SK-MEL-5 (cell line): ENCODE measurements at places on chromosomes 5 and 9.

DNA sequence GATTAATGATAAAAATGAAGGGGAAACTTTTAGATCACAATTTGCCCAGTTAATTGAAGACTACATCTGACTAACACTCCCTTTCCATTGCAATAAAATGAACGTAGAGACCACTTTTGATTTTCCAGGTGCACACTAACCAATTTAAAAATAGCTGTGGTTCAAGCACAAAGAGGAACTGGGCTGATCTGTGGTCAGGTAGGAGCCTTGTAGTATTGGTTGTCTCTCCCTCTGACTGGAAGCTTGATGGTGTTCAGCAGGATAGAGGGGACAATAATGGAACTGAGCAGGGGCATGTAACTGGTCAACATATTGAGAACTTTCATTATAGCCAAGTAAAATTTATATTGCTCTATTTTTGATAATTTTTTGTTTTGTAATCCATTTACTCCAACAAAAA, 886.8 kb upstream of the SEMA6A start:
- no peak for DNase-seq

GRCh38 chr9:130805510-130806326, 29.3 kb upstream of the ABL1 start:
- DNase-seq: no peak

GRCh38 chr9:99488131-99489059, 266.3 kb downstream of the SEC61B start:
- DNase-seq: no peak

GRCh38 chr5:157558681-157559080, 16.9 kb downstream of the ADAM19 start:
- DNase-seq: no peak

- no peak for DNase-seq
These were observed 1037.3 kb upstream of the WWC1 start for GRCh38 chr5:167254132-167254531.

- no peak for DNase-seq
These were observed 38.5 kb upstream of the ANKRD31 start for GRCh38 chr5:75275147-75275546.

- no peak for DNase-seq
These were observed 105.7 kb downstream of the TMC1 start for GRCh38 chr9:72627147-72627546.

DNA sequence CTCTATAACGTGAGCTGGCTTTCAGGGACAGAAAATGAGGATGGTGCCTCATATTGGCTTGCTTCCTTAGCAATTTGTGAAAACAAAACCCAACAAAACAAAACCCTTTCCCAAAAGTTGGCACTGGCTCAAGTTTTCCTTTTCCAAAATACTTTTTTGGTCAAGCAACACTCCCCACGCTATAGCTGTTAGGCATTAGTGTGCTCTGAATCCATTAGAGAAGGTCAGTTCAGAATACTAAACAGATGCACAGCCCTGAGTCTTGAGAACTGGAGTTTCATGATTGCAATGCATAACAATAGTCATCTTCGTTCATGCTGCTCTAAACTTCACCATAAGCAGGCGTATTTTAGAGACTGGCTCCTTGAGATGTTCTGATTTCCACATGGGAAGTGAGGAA, 172.0 kb upstream of the KLF9 start:
- no peak for DNase-seq

GRCh38 chr5:2206293-2207108, 323.8 kb upstream of the IRX4 start:
- no peak for DNase-seq

GRCh38 chr5:123610665-123611405, 98.9 kb downstream of the CSNK1G3 start:
- peak; percentile 66 for DNase-seq
